ENCODE measurements at places on chromosomes 6 and 20. TPM values are rescaled to one million over a fixed set of nuclear protein-coding genes. Genes with fewer than 3 reads are reported as not detected.

The PIM1 gene
- total RNA-seq, result 242 TPM

The HMGN3 gene
- 57.3 TPM for total RNA-seq

The SMLR1 gene
- total RNA-seq, result not detected

The PBOV1 gene
- not detected for total RNA-seq

The GPX5 gene
- total RNA-seq, result not detected

The NRN1 gene
- total RNA-seq, result not detected

The TAF4 gene
- total RNA-seq, result 30.0 TPM

DNA sequence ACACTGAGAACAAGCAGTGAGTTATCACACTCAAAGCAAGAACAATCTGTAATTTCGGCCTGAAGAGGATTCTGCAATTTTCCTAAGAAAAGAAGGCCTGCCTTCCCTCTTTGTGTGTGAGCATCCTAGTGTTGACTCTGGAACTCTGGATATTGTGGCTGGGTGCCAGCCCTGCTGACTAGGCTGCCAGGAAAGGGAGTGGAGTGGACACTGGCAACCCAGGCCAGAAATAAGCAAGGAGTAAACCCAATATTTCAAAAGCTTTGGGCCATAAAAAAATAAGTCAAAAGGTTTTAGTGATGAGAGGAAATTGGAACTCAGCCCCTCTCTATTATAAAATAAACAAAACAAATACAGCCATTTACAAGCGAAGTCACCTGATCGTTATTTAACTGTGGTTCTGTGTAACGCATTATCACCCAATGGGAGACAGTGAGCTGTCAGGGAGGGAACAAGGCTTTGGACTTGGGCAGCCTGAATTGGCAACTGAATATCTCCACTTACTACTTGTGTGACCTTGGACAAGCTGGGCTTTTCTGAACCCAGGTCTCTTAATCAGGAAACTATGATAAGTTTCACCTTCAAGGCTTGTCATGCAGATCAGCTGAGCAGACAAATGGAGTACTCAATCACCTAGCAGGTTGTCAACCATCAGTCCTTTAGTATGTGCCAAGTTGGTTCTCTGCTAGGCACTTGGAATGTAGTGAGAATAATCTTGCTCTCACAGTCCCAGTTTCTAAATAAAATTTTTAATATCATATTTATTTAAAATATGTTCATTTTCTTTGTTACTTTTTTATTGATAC is 196.2 kb downstream of the PAX1 start:
- H3K36me3 ChIP-seq, result no peaks in the 10 kb centered on the region
- DNase-seq, result no peak
- no peaks in the 10 kb centered on the region for H3K4me1 ChIP-seq
- no peak overlapping the region for H3K4me3 ChIP-seq
- no peak overlapping the region for H3K27ac ChIP-seq

DNA sequence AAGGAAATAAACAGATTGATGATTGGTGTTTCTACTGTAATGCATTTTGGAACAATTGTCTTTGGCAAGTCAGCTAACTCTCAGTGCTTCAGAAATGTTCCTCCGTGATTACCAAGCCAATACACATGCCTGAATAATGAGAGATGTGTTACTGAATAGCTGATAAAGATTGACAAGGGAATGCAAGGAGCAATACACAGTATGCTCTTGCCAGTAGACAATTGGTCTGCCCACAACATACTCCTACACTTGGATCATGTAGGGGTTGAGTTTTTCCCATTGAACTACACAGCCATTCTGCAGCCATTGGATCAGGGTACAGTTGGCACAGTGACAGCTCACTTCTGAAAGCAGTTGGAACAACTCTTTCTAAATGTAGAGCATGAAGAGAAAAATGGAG is 5.6 kb upstream of the GJB7 start:
- peaks cover 8% of the 10 kb centered on the region for H3K4me1 ChIP-seq
- no peaks in the 10 kb centered on the region for H3K36me3 ChIP-seq
- H3K27ac ChIP-seq, result no peak overlapping the region
- DNase-seq, result no peak
- H3K27me3 ChIP-seq, result no peaks in the 10 kb centered on the region
- H3K4me3 ChIP-seq, result no peak overlapping the region

GRCh38 chr6:14966906-14967711 is 278.8 kb upstream of the JARID2 start:
- no peaks in the 10 kb centered on the region for H3K36me3 ChIP-seq
- no peaks in the 10 kb centered on the region for H3K27me3 ChIP-seq
- H3K4me1 ChIP-seq, result no peaks in the 10 kb centered on the region
- H3K4me3 ChIP-seq, result no peak overlapping the region

- H3K4me3 ChIP-seq, result no peak overlapping the region
- no peaks in the 10 kb centered on the region for H3K36me3 ChIP-seq
- no peak for DNase-seq
- peaks cover 11% of the 10 kb centered on the region for H3K4me1 ChIP-seq
- H3K27me3 ChIP-seq, result no peaks in the 10 kb centered on the region
These were observed 1.9 kb downstream of the RAB32 start for GRCh38 chr6:146545581-146545980.

DNA sequence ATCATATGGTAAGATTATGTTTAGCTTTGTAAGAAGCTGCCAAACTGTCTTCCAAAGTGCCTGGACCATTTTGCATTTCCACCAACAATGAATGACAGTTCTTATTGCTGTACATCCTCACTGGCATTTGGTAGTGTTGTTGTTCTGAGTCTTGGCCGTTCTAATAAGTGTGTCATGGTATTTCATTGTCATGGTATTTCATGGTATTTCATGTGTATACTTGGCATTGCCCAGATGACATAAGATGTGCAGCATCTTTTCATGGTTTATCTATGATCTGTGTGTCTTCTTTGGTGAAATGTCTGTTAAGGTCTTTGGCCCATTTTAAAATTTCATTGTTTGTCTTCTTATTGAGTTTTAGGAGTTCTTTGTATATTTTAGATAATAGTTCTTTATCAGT is 224.4 kb downstream of the BCAS1 start:
- DNase-seq, result no peak
- H3K27me3 ChIP-seq, result no peaks in the 10 kb centered on the region
- H3K4me3 ChIP-seq, result peak overlapping the region; percentile 11
- no peak overlapping the region for H3K27ac ChIP-seq
- H3K36me3 ChIP-seq, result no peaks in the 10 kb centered on the region

DNA sequence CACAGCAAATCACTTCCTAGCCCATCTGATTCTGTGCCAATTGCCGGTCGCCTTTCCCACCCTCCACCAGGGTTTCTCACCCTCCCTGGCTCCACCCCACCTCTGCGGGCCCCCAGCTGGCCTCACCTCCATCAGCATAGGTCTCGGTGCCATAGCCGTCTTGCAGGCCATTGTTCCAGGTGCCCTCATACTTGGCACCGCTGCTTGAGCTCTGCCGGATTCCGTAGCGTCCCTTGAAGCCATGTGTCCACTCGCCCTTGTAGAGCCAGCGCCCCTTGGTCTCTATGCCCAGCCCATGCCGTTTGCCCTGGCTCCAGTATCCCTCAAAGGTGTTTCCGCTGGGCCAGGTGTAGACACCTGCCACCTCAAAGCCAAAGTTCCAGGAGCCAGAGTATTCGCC is 787 bp downstream of the JPH2 start:
- DNase-seq, result no peak
- no peak overlapping the region for H3K27ac ChIP-seq
- no peak overlapping the region for H3K4me3 ChIP-seq
- H3K4me1 ChIP-seq, result peaks cover 10% of the 10 kb centered on the region
- H3K27me3 ChIP-seq, result peaks cover 22% of the 10 kb centered on the region

DNA sequence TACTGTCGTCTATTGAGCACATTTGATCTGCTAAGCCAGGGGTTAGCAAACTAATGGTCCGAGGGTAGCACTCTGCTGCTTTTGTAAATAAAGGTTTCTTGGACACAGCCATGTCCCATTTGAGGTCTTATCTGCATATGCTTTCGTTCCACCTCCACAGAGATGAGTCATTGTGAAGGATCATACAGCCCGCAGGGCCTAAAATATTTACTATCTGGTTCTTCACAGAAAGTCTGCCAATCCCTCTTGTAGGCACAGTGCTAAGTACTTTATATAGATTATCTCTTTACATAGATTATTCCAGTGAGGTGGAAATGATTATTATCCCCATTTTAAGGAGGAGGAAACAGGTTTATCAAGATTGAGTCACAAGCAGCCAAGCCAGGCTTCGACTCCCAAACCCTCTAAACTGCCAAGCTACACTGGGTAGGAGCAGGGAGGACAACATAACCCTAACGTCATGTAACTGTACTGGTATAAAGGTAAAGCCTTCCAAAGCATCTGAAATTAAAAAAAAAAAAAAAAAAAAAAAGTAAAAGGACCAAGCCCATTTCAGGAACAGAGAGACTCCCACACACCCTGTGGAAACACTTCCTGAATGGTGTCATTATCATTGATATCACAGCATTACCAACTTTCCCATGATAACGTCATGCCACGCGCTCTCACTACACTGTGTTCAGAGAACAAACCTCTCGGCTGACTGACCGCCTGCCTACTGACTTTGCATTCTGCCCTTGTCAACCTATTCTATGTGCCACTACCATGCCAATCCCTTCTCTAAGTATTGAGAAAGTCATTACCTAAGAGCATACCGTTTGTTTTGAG is 101.0 kb downstream of the KIF16B start:
- no peaks in the 10 kb centered on the region for H3K36me3 ChIP-seq
- H3K4me1 ChIP-seq, result no peaks in the 10 kb centered on the region
- no peaks in the 10 kb centered on the region for H3K27me3 ChIP-seq
- no peak for DNase-seq
- H3K4me3 ChIP-seq, result no peak overlapping the region

GRCh38 chr6:123635144-123635543 is 1.6 kb downstream of the TRDN start:
- no peaks in the 10 kb centered on the region for H3K36me3 ChIP-seq
- H3K4me1 ChIP-seq, result no peaks in the 10 kb centered on the region
- H3K27ac ChIP-seq, result no peak overlapping the region
- H3K4me3 ChIP-seq, result no peak overlapping the region
- H3K27me3 ChIP-seq, result no peaks in the 10 kb centered on the region

- H3K4me1 ChIP-seq, result no peaks in the 10 kb centered on the region
- H3K27ac ChIP-seq, result no peak overlapping the region
These were observed 337.6 kb downstream of the BTBD9 start for GRCh38 chr6:38302081-38302480.

- H3K36me3 ChIP-seq, result no peaks in the 10 kb centered on the region
- no peak for DNase-seq
- H3K4me1 ChIP-seq, result no peaks in the 10 kb centered on the region
- H3K4me3 ChIP-seq, result no peak overlapping the region
- H3K27me3 ChIP-seq, result peaks cover 4% of the 10 kb centered on the region
These were observed 218.8 kb upstream of the RNF24 start for GRCh38 chr20:4234128-4234527.

GRCh38 chr20:17627101-17627955 is 54.7 kb downstream of the RRBP1 start:
- H3K4me3 ChIP-seq, result no peak overlapping the region
- DNase-seq, result no peak
- peaks cover 65% of the 10 kb centered on the region for H3K36me3 ChIP-seq

- no peaks in the 10 kb centered on the region for H3K27me3 ChIP-seq
- DNase-seq, result no peak
- peak overlapping the region; percentile 95 for H3K4me3 ChIP-seq
- H3K36me3 ChIP-seq, result peaks cover 21% of the 10 kb centered on the region
- H3K27ac ChIP-seq, result peak overlapping the region; percentile 93
These were observed 1.1 kb downstream of the CD164 start for GRCh38 chr6:109381061-109381746.

- H3K4me1 ChIP-seq, result no peaks in the 10 kb centered on the region
- H3K27ac ChIP-seq, result no peak overlapping the region
- no peaks in the 10 kb centered on the region for H3K36me3 ChIP-seq
- DNase-seq, result no peak
These were observed 1.4 kb upstream of the MUC21 start for GRCh38 chr6:30981942-30982772.

DNA sequence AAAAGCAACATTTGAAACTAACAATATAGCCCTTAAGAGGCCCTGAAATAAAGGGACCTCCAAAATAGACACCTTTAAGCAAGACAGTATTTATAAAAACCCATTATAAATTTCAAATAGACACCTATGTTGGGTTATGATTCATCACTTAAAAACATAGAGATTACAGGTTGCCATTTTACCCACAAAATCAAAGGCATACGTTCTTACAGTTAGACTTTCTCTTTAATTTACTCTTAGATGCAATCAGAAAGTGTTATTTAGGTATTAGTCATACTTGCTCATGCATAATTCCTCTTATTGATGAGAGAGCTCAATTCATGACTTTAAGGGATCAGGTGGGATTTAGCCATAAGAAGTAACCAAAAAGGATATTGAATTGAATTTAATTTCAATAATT is 51.5 kb upstream of the TMEM200A start:
- no peaks in the 10 kb centered on the region for H3K27me3 ChIP-seq
- DNase-seq, result no peak
- H3K4me3 ChIP-seq, result no peak overlapping the region

DNA sequence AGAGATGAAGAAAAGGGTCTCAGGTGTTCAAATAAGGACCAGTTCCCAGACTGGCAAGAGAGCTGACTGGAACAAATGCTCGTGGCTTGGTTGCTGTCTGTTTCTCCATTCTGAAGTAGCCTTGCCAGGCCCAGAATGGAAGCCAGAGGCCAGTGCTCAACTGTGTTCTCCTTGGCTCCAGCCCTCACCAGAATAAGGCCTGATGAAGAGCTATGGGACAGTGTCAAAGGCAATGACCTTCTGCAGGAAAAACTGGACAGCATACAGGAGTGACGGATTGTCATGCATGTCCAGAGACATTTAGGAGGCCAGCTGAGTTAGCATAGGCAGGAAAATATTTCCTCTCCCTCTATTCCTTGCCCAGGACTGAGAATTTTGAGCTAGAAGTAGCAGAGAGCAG is 72.2 kb downstream of the HAO1 start:
- no peaks in the 10 kb centered on the region for H3K36me3 ChIP-seq
- no peak for DNase-seq
- H3K4me1 ChIP-seq, result no peaks in the 10 kb centered on the region
- H3K27ac ChIP-seq, result no peak overlapping the region
- H3K27me3 ChIP-seq, result no peaks in the 10 kb centered on the region
- no peak overlapping the region for H3K4me3 ChIP-seq

GRCh38 chr6:70353448-70353847 is 50.6 kb upstream of the COL9A1 start:
- no peaks in the 10 kb centered on the region for H3K36me3 ChIP-seq
- no peaks in the 10 kb centered on the region for H3K4me1 ChIP-seq
- no peaks in the 10 kb centered on the region for H3K27me3 ChIP-seq
- H3K27ac ChIP-seq, result no peak overlapping the region
- DNase-seq, result no peak

- H3K36me3 ChIP-seq, result no peaks in the 10 kb centered on the region
- no peak overlapping the region for H3K4me3 ChIP-seq
- H3K27ac ChIP-seq, result no peak overlapping the region
- no peaks in the 10 kb centered on the region for H3K27me3 ChIP-seq
These were observed 563.0 kb upstream of the AGPAT4 start for GRCh38 chr6:161836643-161837448.

DNA sequence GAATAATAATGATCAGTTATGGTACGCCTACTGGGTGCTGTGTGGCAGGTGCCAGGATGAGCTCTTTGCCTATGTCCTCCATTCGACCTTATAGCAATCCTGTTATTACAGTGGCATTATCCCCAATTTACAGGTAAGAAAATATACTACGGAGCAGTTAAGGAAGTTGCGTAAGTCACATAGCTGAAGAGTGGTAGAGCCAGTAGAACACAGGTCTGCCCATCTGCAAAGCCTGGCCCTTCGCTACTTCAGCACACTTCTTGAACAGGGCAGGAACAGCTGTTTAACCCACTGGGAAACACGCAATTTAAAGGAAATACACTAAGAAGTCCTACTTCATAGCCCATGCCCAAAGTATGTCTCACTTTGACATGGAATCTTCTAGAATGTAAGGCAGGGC is 91.8 kb downstream of the PXDC1 start:
- no peaks in the 10 kb centered on the region for H3K27me3 ChIP-seq
- H3K4me3 ChIP-seq, result no peak overlapping the region
- no peaks in the 10 kb centered on the region for H3K4me1 ChIP-seq
- H3K36me3 ChIP-seq, result no peaks in the 10 kb centered on the region

- no peaks in the 10 kb centered on the region for H3K36me3 ChIP-seq
- no peak for DNase-seq
- H3K4me1 ChIP-seq, result peaks cover 17% of the 10 kb centered on the region
- H3K4me3 ChIP-seq, result no peak overlapping the region
- H3K27ac ChIP-seq, result no peak overlapping the region
These were observed 1.6 kb downstream of the ADGRB3 start for GRCh38 chr6:68636666-68637065.

All from natural killer cell (primary cell).